ENCODE measurements at places on chromosomes 7 and 10.

GRCh38 chr10:11106621-11107374 lies 89.1 kb downstream of the CELF2 start:
- DNase-seq, result no peak

GRCh38 chr7:129828989-129829736 lies 123.6 kb downstream of the UBE2H start:
- DNase-seq, result no peak

DNA sequence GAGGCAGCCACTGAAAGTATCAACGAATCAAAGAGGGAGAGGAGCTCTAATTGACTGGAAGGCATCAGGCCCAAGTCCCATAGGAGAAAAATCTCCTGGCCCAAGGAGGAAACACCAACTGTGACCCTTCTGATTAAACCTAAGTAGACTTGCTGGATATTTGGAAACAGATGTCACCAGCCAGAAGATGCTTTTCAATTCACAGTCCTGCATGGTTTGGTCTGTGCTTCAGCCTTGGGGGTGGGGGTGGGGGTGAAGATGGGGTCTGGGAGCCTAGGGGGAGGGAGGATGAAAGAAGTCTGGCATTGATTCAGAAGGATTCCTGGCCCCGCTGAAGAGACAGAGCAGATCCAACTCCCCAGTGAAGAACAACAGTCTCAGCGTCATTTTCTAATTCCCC lies 623.7 kb downstream of the PARD3 start:
- no peak for DNase-seq

DNA sequence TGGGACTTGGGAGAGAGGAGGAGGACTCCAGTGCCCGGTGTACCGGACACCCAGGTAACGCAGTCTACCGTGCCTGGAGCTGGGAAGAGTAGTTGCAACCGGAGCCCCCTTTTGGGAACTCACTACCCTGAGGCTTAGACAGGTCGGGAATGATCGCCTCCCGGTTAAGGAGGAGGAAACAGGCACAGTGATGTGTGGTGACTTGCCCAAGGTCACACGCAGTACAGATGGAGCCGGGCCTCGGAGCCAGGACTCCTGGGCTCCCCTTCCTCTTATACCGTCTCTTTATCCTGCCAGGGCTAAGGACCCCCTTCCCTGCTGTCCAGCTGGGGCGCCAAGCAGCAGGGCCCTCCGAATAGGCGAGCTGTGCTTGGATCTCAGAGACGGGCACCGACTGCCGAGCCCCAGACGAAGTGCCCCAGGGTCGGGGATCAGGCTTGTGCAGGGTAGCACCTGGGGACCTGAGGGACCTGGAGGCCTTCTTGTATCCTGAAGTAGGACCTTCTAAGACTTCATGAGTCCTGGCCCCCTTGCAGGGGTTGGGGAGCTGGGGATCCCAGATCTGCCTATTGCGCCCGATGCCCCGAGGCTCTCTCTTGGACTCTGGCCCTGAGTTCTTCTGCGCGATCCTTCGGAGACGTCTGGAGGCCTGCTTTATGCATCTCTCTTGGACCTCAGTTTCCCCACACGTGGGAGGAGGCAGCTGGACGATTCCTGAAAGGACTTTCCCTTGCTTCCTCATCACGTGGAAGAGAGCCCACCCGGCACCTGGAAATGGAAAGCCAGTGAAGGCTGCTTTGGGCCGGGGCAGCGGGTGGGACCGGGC lies 767 bp upstream of the CYP26A1 start:
- DNase-seq, result no peak

DNA sequence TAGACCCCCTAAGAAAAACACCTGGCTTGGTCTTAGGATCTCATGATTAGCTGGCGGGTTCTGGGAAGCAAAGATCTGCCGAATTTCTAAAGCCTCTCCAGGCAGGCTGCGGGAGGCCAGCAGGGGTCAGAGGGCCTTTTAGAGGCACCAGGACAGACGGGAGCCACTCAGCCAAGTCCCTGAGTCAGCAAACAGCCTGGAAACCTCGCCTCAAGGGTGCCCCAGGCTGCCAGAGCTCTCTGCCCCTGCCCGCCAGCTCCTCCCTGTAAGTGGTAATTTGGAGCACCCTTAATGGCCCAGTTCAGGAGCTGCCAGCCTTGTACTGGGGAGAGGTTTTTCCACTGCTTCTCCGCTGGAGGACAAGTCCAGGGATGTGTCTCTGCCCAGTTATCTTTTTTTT lies 88.7 kb downstream of the HIP1 start:
- DNase-seq, result no peak

DNA sequence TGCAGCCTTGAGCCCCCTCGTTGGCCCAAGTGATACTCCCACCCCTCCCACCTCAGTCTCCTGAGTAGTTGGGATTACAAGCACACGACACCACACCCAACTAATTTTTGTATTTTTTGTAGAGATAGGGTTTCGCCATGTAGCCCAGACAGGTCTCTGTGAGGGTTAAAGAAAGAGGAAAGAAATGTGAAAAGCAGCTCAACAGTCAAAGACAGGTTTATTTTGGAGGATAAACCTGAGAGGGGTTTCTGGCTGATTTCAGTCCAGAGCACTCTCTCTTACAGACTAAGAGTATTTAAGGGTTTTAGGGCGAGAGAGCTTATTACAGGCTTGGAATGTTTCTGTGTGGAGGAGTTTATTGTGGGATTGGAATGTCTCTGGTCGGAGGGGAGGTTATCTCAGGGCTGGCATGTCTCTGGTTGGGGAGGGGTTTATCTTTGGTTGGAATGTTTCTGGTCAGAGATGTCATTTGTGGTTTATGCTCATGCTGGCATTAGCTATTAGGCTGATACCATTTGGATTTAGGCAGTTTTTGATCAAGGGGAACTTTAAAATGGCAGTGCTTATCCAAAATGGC lies 26.1 kb upstream of the SNX10 start:
- DNase-seq, result no peak

GRCh38 chr7:100443096-100443840 lies 7.0 kb upstream of the PPP1R35 start:
- DNase-seq, result no peak

DNA sequence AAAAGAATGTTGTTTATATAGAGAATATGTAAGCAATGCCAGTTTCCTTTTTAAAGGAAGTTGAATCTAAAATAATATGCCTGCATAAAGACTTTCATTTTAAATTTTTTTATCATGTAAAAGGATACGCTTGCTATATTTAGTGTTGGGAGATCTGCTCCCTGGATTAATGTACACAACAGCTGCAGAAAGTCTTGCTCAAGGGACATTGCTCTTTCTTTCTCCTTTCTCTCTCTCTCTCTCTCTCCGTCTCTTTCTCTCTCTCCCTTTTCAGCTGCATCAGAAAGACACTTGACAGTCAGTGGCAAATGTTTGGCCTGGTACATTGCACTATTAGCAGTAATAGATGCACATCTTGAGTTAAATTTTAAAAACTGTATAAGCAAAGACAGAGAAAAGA lies 739 bp downstream of the MYPN start:
- DNase-seq, result no peak

DNA sequence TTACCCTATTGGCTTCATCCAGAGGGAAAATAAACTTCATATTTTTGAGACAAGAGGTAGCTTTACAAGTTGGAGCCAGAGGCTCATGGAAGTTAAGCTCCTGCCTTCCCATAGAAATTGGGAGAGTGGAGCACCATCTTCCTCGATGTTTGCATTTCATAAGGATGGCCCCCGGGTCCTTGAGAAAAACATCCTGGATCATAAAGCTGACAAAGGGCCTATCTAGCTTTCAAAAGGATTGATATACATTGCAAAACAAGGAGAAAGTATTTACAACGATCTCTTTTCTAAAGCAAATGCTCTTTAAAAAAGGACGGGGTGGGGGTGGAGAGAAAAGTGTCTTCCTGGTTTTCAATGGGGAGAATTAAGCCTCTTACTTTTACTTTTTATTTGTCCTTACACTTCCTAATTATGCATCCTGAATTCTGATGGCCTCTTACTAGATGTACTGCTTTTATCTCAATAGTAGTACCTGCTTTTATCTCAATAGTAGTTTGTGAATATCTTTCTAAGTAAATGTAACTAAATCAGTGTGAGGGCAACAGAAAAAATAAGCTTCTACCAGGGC lies 65.6 kb downstream of the PTPRZ1 start:
- no peak for DNase-seq

DNA sequence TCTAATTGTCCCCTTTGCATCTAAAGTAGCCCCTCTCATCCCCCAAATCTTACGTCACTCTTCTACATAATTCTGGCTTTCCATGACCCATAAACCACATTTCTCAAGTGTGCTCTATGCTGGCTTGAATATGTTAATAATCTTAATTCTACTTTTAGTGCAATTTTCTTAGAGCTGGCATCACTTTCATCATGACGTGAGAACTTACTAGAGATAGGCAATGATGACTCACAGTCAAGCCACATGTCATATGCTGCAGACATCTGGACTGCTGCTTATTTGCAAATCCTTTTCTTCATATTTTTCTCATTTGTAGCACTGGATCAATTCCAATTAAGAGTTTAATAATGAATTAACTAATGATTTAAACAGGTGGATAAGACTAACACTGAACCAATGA lies 260.7 kb upstream of the PRKCQ start:
- DNase-seq, result peak; percentile 75
